Bronchial epithelial cell (primary cell): ENCODE measurements at places on chromosomes 5 and 9. TPM values are rescaled to one million over a fixed set of nuclear protein-coding genes. Genes with fewer than 3 reads are reported as not detected.
A peak's percentile ranks its signal among the peaks of the same experiment; 100 is the strongest.

DNA sequence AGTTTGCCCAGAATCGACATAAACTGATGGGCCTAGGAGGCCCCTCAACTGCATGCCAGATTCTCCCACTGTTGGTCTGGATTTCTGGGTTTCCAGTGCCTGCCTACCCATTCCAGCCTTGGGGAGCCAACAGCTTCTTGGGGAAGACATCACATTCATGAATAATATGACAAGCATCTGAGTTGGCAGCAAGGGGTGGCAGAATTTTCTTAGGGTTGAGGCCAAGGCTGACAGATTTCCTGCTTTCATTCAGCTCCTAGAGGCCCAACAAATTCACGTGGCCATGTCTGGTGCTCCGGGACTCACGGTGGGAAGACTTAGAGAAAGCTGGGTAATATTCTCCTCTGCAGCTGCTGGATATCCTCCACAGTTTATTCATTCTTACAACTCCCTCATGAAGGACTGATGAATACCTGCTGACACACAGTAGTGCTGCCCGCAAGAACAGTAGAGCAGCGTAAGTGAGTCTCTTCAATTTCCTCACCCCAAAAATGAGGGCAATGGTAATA, 305.0 kb upstream of the TNC start:
- DNase-seq = no peak

GRCh38 chr5:175444905-175445456, 999 bp upstream of the DRD1 start:
- no peak for DNase-seq

- DNase-seq = no peak
Observed at GRCh38 chr9:93417538-93417937, 33.9 kb upstream of the FAM120A start.

GRCh38 chr5:68683632-68684036, 410.2 kb upstream of the SLC30A5 start:
- DNase-seq = peak; percentile 99

DNA sequence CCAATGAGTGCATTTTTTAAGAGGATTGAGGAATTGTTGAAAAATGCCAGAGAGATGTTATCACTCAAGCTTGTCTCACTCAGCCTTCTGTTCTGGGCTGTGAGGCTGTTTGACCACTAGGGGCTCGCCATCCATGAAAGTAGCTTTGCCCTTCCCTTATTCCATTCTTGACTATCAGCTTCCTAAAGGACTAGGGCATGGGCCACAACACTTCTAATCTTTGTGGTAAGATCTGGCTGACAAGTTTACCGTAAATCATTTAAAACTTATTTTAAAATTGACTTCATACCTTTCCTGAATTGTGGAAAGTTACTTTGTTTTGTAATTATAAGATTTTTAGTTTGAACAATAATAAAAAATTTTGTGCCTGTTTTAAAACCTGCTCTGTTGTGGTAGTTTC, 49.5 kb downstream of the TJP2 start:
- DNase-seq = peak; percentile 46

DNA sequence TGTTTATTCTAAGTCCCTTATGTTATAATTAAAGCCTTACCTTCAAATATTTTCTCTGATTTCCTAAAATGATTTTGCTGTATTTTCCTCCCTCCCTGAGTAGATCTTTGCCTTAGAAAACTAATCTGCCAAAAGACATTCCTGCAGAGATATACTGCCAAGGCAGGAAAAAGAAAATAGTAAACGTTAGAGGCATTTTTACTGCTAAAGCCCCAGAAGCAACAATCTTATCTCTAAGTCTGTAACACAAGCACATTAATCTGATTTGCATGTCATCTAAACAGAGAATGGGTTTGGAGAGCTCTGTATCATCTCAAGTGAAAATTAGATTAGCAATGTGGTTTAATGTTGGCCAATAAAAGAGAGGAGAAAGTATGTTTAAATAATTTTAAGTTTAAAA, 847.7 kb downstream of the MAT2B start:
- DNase-seq = no peak

Gene ANXA2R
- 0.26 TPM in 2 replicates for total RNA-seq

Gene MAMDC2
- total RNA-seq = 0.26 and 0.53 TPM in 2 replicates

Gene MARCOL
- not detected in 2 replicates for total RNA-seq

Gene ZNF618
- total RNA-seq = 1.3 and 1.6 TPM in 2 replicates

Gene IFNB1
- total RNA-seq = 0.26 TPM in 2 replicates

Gene HAPLN1
- total RNA-seq = not detected in 2 replicates

Gene ITGA2
- 16.1 and 35.0 TPM in 2 replicates for total RNA-seq
